ENCODE measurements at places on chromosomes 4 and X.

DNA sequence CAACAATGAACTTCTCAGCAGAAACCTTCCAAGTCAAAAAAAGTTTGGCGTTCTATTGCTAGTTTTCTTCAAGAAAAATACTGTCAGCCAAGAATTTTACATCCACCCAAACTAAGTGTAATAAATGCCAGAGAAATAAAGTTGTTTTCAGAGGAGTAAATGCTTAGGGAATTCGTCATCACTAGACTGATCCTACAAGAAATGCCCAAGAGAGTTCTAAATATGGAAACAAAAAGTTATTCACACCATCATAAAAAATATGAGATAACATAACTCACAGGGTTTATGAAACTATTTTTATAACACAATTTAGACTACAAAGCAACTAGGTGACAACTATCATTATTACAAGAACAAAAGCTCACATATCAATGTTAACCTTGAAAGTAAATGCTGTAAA lies 259.5 kb upstream of the GABRA2 start:
- no peak for DNase-seq

GRCh38 chr4:102541697-102542096 lies 40.5 kb downstream of the NFKB1 start:
- DNase-seq = no peak

- DNase-seq = no peak
Measured at GRCh38 chr4:41994461-41994985, 4.2 kb downstream of the SLC30A9 start.

DNA sequence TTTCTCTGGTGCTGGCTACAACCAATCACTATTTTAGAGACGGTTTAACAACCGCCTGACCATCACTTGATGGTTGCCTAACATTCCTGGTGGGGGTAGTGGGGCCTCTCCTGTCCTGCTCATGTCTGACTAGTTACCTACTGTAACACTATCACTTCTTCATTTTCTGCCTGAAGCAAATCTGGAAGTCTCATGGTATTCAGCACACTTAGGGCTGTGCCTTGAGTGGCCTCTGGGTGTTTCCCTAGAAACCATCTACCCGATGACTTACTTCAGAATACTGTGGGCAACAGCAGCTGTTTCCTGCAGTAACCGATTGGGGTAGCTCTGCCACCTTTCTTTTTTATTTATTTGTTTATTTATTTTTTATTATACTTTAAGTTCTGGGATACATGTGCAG lies 880.1 kb upstream of the INTU start:
- no peak for DNase-seq

DNA sequence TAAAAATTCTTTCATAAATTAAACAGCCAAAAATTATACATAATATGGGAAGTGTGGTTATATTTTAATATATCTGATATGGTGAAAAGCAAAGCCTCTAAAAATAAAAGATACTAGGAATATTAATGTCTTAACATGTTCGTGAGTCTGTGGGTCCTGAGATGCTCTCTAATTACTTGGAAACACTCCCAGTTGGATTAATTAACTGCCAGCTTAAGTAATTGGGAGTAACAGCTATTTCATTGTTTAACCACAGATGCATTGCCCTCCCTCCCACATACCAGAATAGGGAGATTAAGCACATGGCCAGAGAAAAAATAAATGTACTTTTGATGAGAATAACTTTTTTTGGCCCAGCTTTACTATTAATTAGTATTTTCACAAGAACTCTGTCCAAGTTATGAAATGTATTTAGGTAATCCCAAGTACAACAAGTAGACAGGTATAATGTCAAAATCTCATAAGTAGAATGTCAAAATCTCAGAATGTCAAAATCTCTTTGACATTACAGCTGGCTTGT lies 79.7 kb downstream of the BTC start:
- DNase-seq = no peak

GRCh38 chrX:10052906-10053625 lies 85.9 kb downstream of the CLDN34 start:
- no peak for DNase-seq

DNA sequence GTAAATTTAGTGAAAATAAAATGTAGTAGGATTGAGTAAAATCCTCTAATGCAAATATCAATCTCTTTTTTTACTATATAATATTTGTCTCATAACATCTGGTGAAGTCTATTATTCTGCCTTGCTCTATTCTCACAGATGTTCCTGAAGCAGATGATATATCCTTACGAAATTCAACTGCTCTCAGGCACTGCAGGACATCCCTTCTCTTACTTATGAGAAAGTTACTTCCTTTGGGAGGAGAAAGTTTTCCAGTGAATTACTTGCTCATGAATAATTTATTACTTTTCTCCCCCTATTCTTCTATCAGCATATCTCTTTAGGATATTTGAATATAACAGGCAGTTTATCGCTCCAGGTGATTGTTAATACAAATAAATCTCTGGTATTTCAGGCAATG lies 75.6 kb upstream of the AGA start:
- DNase-seq = no peak

Measured in activated CD8-positive, alpha-beta memory T cell treated with anti-CD3 and anti-CD28 coated beads for 1 hour (primary cell).